WTC11 (cell line): ENCODE measurements at places on chromosomes 5 and 9.

DNA sequence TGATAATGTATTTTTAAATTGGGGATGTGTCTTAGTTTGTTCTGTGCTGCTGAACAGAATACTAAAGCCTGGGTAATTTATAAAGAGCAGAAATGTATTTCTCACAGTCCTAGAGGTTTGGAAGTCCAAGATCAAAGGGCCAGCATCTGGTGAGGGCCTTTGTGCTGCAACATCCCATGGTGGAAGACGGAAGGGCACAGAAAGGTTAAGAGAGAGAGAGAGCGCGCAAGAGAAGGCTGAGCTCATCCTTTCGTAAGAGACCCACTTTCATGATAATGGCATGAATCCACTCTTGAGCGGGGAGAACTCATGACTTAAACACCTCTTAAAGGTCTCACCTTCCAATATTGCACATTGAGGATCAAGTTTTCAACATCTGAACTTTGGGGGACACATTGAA, 79.1 kb upstream of the GOLM1 start:
- no peak for DNase-seq

- no peak for DNase-seq
These were observed 56.5 kb upstream of the ZNF354A start for GRCh38 chr5:178786859-178787499.

DNA sequence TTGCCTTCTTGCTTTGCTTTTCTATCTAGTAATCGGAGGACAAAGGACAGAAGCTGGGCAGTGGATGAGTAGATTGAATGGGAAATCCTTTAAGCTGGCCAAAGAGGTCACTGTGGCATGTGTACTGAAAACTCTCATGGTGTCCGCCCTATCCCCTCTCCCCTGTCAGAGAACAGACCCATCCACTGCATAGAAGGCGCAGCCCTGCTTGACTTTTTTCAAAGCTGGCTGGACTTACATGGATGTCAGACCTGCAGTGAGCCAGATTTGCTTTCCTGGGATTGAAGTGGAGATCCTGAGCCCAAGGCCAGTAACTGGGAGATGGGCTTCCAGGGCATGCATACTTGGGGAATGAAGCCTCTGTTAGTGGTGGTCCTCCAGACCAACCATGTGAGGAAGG, 329.5 kb downstream of the TRPM3 start:
- DNase-seq = no peak

DNA sequence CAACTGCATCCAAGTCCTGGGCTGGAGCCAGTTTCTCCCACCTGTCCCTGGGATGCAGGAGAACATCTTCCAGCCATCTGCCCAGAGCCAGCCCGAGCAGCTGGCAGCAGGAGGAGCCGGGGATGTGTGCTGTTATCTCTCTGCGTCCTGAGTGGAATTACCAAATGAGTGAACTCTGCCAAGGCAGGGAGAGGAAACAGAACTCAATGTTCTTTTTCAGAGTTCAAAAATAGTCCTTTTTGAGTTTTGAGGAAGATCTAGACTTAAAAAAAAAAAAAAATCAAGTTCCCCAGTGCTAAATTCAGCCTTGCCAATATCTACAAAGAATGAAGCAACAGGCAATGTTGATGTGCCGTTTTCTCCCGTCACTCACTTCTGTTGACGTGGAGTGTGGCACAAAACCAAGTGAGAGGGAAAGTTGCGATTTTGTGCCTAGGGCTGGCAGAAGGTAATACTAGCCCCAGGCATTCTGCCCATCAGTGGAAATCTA, 56.2 kb downstream of the TMOD1 start:
- no peak for DNase-seq

GRCh38 chr5:76174101-76174500, 90.9 kb downstream of the SV2C start:
- DNase-seq = no peak

DNA sequence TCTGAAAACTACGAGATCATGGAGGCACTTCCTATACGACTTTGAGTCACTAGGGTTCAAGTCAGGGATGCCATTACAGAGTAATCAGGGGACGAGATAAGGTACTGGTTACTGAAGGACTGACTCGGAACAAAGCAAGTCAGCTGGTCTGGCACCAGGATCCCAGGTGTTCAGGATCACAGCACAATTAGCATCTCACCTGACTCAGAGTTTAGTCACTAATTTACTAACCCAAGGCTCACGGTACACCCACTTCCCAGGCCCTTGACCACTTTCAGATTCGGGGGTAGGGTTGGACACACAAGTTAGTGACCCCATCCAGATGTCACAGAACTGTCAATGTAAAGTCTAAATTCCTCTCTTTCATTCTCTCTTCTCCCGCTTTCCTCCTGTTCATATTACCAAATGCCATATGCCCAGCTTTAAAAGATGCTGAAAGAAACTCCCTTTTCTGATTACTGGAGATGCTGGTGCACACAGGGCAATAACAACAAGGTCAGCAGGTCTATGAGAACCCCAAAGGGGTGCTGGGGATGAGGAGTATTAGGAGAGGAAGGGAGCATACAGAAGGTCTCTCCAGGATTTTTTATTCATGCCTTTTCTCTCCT, 657.8 kb downstream of the TLE1 start:
- no peak for DNase-seq

- no peak for DNase-seq
These were observed at the start of gene FCN1 for GRCh38 chr9:134917431-134918373. Gene FCN1 (minus strand): TSS chr9:134917912. CDS start chr9:134917871, 41 bp downstream.

DNA sequence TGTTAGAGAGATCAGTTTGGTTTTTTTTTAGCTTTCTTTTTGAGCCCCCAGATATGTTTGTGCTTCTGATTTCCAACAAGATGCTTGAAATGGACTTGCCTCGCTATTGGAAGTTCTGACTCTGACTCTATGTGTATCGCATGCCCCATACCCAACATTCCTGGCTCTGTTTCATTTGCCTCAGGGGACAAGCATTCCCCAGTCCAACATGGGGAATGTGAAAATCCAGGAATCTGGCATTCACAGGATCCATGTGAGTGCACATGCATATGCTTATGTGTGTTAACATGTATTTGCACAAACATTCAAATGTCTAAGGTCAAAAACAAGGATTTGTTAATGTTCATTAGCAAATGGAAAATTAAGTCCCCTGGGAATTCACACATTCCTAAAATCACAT, 233.9 kb downstream of the TLR4 start:
- DNase-seq = no peak
